ENCODE measurements at places on chromosomes 1 and 21.
A peak's percentile ranks its signal among the peaks of the same experiment; 100 is the strongest.

DNA sequence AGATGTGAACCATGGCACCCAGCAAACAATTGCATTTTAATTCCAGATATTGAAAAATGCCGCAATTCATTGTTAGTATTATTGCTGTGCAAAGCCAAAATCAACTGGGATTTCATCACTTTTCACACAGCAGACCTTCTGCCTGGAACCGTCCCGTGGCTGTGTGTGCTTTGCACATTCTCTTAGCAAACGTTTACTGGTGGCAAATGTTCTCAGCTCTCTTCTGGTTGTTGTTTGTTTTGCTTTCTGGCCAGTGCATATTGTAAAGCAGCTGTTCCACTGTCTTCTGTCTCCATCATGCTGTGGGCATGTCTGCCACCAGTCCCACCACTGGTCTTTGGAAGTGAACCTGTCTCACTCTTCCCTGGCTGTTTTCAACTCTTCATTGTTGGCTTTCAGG lies 19.8 kb upstream of the TTLL10 start:
- DNase-seq: no peak

GRCh38 chr1:214372092-214372491 lies 91.1 kb downstream of the SMYD2 start:
- DNase-seq: no peak

DNA sequence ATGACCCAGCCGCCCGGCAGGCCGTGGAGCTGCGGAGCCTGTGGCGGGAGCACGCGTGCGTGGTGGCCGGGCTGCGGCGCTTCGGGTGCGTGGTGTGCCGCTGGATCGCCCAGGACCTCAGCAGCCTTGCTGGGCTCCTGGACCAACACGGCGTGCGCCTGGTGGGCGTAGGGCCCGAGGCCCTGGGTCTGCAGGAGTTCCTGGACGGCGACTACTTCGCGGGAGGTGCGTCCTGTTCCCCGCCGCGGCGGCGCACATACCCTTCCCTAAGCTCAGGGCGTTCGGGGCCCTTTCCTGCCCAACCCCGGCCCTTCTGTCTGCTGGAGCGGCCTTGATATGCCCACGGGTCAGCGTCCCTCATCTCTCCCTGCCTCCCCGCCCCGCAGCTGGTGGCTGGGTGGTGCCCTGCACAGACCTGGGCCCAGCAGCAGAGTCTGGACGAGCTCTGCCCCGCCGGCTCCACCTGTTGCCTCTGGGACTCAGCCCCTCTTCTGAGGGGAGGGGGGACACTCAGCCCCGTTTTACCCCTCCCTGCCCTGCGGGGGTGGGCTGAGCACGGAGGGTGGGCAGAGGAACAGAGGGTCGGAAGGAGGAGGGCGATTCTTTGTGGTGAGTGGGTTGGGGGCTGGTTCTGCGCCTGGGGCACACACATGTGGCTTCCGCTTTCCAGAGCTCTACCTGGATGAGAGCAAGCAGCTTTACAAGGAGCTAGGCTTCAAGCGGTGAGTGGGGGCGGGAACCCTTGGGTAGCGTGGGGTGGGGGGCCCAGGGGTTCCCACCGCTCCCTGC lies 688 bp downstream of the PRXL2B start:
- DNase-seq: no peak

DNA sequence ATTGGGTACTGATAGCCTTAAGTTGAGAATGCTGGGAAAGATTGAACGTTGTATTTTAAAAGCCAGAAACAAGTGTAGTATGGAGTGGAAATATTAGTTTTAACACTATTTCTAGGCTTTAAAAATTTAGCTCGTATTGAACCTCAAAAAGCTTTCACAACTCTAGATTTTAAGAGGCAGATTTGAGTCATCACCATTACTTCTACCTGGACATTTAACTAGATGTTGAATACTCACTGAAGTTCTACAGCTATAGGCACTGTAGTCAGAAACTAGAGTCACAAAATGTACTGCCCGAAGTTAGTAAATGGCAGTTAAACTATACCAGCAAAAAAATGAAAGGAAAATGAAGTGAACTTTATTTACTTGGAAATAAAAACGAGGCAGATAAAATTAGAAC lies 96.5 kb downstream of the NEK7 start:
- no peak for DNase-seq

DNA sequence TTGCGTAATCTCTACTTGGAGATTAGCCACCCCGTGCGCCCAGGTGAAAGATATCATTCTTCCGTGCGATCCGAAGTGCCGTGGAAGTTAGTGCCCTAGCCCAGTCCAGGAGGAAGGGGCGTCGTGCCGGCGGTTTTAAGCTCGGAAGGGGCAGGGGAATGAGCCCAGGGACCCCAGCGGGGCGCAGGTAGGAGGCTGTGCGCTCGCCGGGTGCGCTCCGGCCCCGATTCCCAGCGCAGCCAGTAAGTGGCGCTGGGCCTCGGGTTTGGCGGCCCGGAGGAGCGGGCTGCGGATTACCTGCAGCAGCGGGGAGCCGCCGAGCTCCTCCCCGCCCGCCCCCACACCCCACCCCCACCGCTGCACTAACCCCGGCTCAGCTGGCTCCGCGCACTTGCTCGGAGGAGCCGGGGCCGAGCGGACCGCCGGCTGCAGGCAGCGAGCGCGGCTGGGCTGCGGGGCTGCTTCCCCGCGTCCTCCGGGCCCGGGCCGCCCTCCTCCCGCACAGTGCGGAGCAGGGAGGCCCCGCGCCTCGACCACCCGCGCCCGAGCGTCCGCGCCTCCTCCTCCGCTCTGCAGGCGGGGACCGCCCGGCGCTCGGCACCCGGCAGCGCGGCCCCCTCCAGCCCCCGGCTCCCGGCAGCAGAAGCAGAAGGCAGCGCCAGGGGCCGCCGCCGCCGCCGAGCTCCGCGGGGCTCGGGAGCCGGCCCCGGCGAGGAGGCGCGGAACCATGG lies at the start of gene RYR2:
Gene RYR2 (plus strand): TSS at position 390 of the 731 bp plus-strand sequence. CDS start 338 bp downstream, at position 728.
- DNase-seq: peak; percentile 71
